ENCODE measurements at places on chromosomes 7 and 10.
A peak's percentile ranks its signal among the peaks of the same experiment; 100 is the strongest.

- no peak for DNase-seq
Measured at GRCh38 chr10:58645416-58646146, 132.9 kb downstream of the BICC1 start.

- no peak for DNase-seq
Measured at GRCh38 chr7:116820149-116820548, 42.2 kb upstream of the CAPZA2 start.

DNA sequence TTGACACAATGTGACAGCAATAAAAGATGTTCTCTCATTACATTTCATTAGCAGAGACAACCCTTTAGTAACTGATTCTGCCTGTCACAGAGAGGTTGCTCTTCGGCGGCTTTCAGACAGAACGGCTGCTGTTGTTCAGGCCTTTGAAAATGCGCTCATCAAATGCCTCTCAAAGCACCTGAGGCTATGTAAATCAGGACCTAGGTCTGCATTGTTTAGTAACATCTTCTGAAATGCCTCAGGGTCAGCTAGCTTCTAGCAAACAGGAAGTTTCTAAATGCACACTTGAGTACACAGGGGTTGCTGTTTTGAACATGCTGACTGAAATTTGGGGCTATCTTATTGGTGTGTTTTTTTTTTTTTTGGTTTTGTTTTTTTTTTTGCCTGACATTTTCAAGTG lies 143.3 kb upstream of the DKK1 start:
- DNase-seq: no peak

- no peak for DNase-seq
Measured at GRCh38 chr10:133161486-133162109, 1.6 kb downstream of the KNDC1 start.

GRCh38 chr10:100656454-100656853 lies 88.9 kb upstream of the PAX2 start:
- DNase-seq: peak; percentile 49

DNA sequence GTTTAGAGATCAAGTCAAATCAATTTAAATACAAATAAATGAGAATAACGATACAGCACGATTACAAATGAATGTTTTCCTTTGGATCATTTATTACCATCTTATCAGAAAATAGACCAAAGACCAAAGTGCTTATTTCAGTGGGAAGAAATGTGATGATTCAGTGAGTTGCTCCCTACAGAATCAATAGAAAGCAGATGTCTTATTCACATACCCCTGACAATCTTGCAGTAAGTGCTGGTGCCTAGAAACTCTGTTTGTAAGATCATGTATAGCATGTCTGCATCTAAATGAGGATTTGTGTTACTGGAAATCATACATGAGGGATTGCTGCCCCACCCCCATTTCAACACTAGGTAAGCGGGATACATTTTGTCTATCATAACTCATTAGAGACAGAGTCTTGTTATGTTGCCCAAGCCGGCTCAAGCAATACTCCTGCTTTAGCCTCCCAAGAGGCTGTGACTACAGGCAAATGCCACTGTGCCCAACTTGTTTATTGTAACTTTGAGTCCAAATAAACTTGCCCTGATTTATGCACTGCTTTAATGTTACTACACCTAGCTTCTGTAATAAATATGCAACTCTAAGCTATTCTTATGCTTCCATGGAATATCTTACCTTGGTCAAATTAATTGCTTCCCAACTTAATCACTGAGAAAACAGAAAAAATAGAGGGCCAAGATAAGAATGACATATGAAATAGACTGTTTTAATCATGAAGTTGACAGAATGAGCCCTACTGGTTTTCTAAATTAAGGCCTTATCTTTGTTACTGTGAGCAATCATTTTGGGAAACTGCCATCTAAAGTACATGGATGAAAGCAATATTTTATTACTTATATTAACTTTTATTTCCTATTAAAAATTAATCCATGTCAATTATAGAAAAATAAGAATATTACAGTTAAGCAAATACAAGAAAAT lies 82.5 kb downstream of the AHR start:
- DNase-seq: no peak

GRCh38 chr7:87328281-87328680 lies 17.2 kb upstream of the CROT start:
- no peak for DNase-seq

DNA sequence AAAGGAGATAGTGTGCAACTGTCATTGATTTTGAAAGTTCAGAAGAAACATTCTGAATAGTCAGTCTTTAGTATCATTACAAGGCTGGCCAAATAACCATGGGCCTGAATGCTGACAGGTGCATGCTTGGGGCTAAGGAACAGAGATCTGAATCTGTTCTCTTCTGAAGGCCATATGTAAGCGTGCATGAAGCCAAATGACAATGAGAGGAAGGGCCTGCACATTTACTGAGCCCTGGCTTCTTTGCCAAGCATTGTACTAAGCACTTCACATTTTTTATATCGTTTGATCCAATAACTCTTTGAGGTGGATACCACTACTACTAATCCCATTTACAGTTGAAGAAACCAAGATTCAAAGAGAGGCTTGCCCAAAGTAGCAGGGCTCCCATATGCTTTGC lies 22.5 kb upstream of the TIAL1 start:
- no peak for DNase-seq

DNA sequence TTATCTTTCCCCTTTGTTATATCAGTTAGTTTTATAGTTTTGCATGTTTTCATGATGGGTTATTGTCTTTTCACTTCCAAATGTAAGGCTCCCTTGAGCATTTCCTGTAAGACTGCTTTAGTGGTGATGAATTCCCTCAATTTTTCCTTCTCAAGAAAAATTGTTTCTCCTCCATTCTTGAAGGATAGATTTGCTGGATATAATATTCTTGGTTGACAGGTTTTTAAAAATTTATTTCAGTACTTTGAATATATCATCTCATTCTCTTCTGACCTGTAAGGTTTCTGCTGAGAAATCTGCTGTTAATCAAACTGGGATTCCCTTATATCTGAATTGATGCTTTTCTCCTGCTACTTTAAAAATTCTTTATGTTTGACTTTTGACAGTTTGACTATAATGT lies 33.3 kb downstream of the SCART1 start:
- DNase-seq: no peak

- DNase-seq: no peak
Measured at GRCh38 chr7:1226186-1226901, 6.3 kb upstream of the UNCX start.

DNA sequence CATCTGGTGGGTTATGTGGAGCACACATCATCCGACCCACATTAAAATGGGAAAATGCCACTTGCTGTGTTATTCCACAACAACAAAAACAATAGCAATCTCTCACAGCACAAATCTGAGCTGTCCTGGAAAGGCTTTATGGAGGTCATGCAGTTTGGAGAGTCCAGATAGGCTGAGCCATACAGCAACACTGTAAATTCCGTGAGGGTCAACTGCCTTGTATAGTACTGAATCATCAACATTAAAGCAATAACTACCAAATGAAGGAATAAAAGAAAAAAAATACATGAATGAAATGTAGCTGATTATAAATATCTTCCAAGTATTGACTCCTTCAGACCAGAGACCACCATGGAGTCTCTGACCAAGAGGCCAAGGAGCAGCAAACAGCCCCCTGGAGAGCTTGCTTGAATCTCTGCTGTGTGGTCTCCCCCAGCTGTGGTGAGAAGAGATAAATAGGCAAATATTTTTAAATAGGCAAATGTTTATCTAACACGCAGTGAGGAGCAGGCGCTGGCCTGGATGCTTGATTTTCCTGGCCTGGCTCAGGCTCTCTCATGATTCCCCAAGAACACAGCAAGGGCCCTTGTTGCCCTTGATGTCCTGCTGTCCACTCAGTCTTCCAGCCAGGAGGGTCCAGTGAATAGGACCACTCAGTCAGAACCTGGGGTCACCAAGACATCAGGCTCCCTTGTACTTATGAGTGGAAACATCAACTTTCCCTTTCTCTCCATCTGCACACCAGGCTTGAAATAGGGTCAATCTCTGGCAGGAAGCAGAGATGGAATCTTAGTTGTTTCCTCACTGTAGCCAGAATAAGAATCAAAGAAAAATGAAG lies 1021.3 kb downstream of the XPNPEP1 start:
- DNase-seq: no peak

GRCh38 chr7:107392830-107393229 lies 77.0 kb upstream of the GPR22 start:
- no peak for DNase-seq

- DNase-seq: no peak
Measured at GRCh38 chr10:118940386-118940785, 89.1 kb upstream of the NANOS1 start.

GRCh38 chr10:19702215-19702614 lies 114.0 kb upstream of the PLXDC2 start:
- DNase-seq: no peak

DNA sequence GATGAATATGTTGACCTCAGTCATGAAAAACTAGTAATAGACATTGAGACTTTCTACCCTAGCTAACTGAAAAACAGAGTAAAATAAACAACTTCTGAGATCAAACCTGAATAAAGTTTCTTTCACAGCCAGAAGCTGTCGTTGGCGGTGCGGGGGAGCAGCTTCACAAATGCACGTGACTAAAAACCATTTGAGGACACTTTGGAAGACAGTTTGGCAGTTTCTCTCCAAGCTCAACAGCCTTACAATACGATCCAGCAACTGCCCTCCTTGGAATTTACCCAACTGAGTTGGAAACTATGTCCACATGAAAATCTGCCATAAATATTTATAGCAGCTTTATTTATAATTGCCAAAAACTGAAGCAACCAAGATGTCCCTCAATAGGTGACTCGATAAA lies 63.1 kb downstream of the CYTH3 start:
- no peak for DNase-seq

Measured in germinal center (tissue), 1 donor.